HuH-7 (cell line): ENCODE measurements at places on chromosomes 12 and 14.
A peak's percentile ranks its signal among the peaks of the same experiment; 100 is the strongest.

- no peak for DNase-seq
Measured at GRCh38 chr14:96057738-96058137, 18.6 kb downstream of the C14orf132 start.

DNA sequence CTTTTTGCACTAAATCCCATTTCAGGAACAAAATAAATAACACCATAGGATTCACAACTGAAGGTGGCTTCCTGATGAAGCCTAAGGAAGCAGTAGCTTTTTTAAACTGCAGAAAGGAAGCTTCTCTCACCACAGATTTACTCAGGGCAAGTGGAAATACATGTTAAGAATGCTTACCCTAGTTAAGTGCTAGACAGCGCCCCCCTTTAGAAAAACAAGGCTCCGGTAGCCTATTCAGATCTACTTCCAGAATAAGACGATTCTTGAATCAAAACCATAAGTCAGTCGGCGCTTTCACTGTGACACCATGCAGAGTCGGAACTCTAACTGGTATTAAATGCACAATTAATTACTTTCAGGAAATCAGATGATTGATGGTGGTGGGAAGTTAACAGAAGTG is 41.9 kb downstream of the E2F7 start:
- DNase-seq = no peak

DNA sequence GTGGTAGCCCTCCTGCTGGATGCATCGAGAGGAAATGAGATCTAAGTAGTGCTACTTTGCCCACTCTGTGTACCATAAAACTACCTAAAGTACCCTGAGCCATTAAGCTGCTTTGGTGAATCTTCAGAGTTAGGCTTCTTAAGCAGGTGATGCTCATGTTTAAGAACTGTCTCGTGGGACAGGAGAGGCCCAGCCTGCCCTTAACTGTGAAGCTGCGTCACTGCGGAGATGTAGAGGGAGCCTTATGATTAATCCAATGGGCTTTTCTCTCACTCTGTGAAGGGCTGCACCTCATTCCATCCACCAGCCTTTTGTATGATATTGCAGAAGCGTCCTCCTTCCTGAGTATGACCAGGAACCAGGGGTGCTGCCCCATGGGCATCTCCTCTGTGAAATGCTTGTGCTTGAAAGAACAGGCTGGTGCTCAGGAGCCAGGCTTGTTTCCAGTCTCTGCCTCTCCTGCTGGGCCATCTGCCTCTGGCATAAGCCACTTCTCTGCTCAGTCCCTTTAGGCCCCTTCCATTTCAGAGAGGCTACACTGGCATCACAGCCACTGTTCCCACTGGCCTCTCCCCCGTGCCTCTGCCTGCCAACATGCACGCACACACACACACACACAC is 6.8 kb upstream of the CCDC177 start:
- DNase-seq = no peak

- DNase-seq = no peak
Measured at GRCh38 chr12:16224196-16224595, 53.3 kb downstream of the SLC15A5 start.

- no peak for DNase-seq
Measured at GRCh38 chr14:97603201-97603600, 806.0 kb downstream of the VRK1 start.

DNA sequence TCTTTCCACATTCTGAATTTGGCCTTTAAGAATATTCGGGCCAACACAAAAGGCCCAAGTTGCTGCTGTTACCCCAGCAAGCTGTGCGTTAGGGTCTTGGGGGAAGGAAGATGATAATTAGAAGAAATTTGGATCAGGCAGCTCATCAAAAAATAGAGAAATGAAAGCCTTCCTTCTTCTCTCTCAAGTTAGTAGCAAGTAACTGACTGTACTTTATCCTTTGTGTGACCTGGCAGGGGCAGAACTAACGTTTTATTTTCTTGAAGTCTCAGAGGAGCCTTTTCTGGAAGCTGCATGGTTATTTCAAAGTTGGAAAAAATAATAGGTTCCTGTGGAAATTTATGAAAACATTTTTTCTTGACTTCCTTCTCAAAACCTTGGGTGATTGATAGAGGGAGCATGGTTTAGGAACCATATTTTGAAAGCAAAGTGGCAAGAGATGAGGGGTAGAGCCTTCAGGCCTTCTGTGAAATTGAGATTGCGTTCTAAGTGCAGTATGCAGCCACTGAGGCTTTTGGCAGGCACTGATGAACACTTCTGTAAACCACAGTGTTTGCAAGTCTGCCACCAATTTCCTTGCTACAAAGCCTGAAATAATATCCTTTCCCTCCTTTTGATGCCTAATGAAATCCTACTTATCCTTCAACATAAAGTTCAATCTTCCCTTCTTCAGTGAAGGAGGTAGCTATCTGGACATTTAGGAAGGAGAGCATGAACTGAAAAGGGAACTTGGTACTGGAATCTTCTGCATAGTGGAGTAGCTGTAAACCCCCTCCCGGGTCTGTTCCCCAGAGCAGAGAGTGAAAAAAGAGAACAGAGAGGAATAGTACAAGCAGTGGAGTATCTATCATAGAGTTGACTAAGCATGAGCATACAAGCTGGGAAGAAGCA is 123.2 kb downstream of the FGD4 start:
- DNase-seq = no peak

DNA sequence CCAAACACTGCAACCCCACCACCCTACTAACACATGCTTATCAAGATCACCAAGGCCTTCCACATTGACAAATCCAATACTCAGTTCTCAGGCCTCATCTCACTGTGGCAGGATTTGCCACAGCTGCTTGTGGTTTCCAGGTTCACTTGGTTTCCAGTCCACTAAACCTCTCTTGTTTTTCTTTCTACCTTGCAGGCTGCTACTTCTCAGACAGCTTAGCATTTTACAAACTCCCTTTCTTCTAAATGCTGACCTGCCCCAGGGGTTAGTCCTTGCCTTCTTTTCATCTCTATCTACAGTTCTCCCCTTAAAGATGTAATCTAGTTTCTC is 84.1 kb downstream of the BCAT1 start:
- DNase-seq = no peak

DNA sequence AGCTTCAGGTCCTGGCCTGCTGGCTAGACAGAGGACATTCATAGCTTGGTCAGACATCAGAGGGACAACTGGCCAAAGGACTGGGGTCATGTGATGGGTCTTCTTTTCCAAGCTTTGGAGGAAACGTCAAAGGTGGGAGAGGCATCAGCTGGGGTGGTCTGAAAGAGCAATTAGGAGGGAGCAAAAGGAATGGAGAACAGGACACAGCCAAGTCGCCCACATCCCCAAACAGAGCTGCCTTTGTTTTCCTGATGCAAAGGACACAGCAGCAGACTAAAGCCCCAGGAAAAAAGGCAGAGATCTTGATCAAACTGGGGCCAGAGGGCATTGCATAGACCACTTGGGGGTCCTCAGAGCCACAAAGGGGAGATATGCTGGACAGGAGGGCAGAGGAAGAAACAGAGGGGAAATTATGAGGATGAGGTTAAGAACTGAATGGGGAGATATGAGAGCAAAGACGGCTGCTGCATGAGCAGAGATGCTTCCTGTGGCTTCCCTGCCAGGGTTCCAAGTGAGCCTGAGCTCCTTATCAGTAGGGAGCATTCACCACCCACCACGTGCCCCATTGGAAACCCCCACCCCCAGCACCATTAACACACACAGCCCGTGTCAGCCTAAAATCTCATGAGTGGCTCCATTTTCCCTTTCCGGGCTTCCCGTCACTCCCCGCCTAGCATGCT is 62.4 kb downstream of the ANO2 start:
- no peak for DNase-seq

- no peak for DNase-seq
Measured at GRCh38 chr12:82595941-82596340, 90.8 kb upstream of the TMTC2 start.

- DNase-seq = no peak
Measured at GRCh38 chr14:61528591-61529021, 166.7 kb upstream of the HIF1A start.

DNA sequence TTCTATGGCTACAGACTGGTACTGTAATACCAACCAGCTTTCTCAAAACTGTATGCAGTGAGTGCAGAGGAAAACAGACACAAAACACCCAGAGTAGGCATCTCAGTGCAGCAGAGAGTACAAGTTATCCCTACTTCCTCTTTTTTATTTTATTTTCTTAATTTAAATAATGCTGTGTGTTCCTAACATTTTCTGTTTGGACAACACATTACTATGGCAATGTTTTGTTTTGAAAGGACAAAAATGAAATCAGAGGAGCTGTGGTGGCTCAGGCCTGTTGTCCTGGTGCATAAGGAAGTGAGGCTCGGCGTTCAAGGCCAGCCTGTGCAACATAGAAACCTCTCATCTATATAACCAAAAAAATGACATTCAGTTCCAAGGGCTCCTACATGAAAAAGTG is 33.7 kb upstream of the SELPLG start:
- no peak for DNase-seq

DNA sequence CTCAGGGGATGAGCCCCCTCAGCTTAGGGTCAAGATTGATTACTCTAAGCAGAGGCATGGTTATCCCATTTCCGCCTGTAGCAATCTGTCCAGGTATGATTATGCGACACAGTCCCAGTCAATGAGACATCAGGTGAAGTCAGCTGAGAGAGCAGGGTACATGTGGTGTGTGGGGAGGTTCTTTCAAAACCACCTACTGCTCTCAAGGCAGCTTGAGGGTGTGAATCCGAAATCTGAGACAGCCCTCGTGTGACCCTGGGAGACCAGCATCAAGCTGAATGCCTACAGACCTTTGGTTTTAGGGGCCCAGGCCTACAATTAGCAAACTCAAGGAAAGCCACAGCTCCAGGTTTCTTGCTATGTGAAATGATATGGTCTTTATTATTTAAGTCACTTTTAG is 275.7 kb downstream of the ITPR2 start:
- no peak for DNase-seq

GRCh38 chr14:99757331-99758070 is 35.7 kb upstream of the EML1 start:
- no peak for DNase-seq

- peak; percentile 81 for DNase-seq
Measured at GRCh38 chr12:109518820-109519665, 41.6 kb downstream of the UBE3B start.

- DNase-seq = no peak
Measured at GRCh38 chr14:55814873-55815272, 234.9 kb downstream of the KTN1 start.

DNA sequence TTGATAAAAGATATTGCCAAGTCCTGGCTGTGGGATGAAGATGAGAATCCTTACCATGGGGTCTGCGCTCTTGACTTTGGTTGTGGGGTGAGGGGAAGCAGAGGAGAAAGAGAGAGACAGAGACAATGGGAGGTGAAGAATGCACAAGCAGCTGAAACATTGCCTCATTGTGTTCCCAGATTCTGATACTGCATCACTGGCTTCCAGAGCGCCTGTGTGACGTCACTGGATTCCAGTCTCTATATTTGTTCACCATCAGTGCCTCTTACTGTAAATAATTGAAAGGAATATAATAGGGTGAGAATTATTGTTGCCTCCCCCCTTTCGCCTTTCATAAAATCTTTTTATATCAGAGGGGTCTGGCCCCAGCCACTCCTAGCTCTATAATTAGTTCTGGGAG is 188.9 kb upstream of the NTF3 start:
- no peak for DNase-seq

- no peak for DNase-seq
Measured at GRCh38 chr14:58947814-58948445, 240.5 kb upstream of the DAAM1 start.

GRCh38 chr14:93906341-93907329 is 20.5 kb upstream of the FAM181A start:
- DNase-seq = peak; percentile 71

DNA sequence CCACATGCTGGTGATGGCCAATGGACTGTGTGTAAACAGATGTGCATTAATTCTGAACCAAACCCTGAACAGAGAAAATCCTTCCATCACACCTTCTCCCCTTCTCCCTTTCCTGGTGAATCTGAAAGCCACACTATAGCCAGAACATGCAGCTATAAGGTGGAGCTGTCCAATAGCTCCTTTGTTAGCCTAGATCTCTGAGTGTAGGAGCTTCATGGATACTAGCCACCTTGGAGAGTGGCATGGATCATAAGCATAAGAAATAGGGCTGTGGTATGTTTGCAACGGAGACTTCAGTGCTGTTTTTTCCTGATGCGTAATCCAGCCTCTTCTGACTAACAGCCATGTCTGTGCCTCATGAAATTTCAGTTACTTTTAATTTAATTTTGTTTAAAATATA is 364.5 kb downstream of the BTG1 start:
- no peak for DNase-seq

DNA sequence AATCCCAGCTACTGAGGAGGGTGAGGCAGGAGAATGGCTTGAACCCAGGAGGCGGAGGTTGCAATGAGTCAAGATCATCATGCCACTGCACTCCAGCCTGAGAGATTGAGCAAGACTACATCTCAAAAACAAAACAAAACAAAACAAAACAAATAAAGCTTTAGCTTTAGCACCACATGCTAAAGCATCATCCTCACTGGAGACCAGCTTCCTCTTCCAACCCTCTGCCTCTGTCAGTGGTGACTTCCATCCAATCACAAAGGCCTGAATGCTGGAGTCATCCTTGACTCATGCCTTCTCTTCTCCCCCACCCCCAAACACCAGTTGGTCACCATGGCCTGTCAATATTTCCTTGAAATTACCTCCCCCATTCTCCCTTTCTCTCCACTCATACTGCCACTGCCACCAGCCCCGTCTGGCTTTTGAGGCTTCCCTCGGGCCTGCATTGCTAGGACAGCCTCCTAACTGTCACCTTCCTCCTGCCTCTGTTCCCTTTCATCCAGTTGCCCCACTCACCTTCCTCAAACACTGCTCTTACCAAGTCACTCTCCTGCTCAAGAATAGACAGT is 1.4 kb downstream of the ZNF385A start:
- no peak for DNase-seq

- DNase-seq = no peak
Measured at GRCh38 chr12:46918631-46919030, 92.8 kb upstream of the SLC38A4 start.

DNA sequence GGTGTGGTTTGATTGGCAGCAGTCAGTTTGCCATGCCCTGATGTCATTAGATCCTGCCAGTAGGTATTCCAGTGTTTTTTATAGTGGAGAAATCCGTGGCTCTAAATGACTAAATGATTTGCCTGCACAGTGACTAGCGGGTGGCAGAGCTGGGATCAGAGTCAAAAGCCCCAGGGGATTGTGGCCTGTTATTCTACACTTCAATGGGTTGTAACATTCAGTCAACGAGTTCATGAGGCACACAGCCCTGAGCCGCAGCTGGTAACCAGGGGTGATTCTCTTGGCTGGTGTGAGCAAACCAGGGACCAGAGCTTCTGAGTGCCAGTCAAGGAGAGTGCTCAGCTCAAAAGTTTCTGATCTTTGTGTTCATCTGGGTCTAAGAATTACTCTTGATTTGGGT is 1.8 kb downstream of the MYH6 start:
- DNase-seq = no peak

GRCh38 chr12:77943466-77943865 is 112.8 kb downstream of the NAV3 start:
- DNase-seq = no peak

DNA sequence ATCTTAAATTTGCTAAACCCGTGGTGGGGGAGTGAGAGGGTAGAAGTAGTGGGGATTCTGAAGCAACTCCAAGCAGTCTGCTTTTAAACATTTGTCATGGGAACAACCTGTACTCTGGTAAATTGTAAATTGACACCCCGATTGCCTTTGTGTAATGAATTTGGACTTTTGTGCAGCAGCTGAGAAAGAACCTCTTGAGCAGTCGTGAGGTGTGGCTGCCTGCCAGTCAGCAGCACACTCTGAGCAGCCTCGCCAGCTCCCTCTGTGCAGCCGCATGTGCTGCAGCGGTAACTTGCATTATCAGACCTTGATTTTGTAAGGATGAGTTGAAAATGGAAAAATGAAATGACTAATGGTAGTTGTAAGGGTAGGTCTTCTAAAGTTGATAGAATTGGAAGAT is 74.3 kb downstream of the SUSD6 start:
- no peak for DNase-seq
